ENCODE measurements at places on chromosomes 2 and 18. TPM values are rescaled to one million over a fixed set of nuclear protein-coding genes. Genes with fewer than 3 reads are reported as not detected.
A peak's percentile ranks its signal among the peaks of the same experiment; 100 is the strongest.

Gene ANKRD30B
- not detected for polyA plus RNA-seq

DNA sequence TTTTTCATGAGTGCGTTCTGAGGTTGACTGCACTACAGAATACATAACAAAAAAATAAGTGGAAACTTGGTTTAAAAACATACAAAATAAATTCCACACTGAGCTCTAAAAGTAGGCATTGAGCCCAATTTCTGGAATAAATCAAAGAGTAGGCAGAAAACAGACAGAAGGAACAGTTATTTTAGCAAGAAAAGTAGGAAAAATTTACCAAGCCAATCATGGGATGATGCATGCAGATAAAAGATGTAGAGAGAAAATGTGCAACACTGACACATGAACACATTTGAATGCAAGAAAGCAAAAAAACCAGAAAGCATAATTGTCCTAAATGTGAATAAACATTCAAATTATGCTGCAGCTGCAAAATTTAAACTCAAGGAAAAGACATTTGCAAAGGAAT, 308.3 kb downstream of the DLGAP1 start:
- no peak for DNase-seq

- no peak for DNase-seq
Measured at GRCh38 chr2:26162963-26163362, 9.9 kb upstream of the GAREM2 start.

Gene FOSL2
- 66.2 TPM for polyA plus RNA-seq

Gene CYP26B1
- polyA plus RNA-seq = 4.2 TPM

- DNase-seq = no peak
Measured at GRCh38 chr2:180202467-180202951, 195.4 kb upstream of the CWC22 start.

- no peak for DNase-seq
Measured at GRCh38 chr18:34991561-34991960, 49.7 kb upstream of the MAPRE2 start.

- DNase-seq = no peak
Measured at GRCh38 chr18:62566199-62566598, 43.4 kb downstream of the ZCCHC2 start.

DNA sequence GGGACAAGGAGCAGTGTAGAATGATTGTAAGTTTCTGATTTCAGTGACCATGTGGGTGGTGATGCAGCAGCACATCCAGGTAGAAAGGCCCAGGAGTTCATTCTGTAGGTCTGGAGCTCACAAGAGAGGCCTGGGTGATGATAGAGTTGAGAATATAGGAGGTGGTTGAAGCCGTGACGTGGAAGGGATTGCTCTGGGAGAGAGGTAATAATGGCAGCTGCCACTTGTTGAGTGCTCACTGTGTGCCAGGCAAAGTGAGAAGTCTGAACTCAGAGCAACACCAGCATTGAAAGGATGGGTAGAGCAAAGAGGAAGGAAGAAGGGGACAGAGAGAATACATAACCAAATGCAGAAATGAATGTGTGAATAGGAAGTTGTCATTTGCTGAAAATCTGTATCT, 3.3 kb downstream of the TTLL4 start:
- DNase-seq = no peak

Gene DAPL1
- polyA plus RNA-seq = 1.3 TPM

- no peak for DNase-seq
Measured at GRCh38 chr2:104434966-104435365, 418.9 kb upstream of the POU3F3 start.

DNA sequence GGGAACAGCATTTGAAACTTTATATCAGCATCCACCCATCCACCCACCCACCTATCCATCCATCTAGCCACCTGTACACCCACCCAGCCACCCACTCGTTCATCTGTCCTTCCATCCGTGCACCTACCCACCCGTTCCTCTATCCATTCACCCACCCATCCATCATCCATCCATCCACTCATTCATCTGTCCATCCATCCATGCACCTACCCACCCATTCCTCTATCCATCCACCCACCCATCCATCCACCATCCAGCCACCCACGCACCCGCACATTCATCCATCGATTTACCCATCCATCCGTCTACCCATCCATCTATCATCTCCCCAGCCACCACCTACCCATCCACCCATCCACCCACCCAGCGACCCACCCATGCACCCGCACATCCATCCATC, 24.8 kb downstream of the LDLRAD4 start:
- DNase-seq = no peak

Gene TUBA3E
- 69.5 TPM for polyA plus RNA-seq

GRCh38 chr2:192473331-192473730, 278.6 kb upstream of the TMEFF2 start:
- DNase-seq = no peak

DNA sequence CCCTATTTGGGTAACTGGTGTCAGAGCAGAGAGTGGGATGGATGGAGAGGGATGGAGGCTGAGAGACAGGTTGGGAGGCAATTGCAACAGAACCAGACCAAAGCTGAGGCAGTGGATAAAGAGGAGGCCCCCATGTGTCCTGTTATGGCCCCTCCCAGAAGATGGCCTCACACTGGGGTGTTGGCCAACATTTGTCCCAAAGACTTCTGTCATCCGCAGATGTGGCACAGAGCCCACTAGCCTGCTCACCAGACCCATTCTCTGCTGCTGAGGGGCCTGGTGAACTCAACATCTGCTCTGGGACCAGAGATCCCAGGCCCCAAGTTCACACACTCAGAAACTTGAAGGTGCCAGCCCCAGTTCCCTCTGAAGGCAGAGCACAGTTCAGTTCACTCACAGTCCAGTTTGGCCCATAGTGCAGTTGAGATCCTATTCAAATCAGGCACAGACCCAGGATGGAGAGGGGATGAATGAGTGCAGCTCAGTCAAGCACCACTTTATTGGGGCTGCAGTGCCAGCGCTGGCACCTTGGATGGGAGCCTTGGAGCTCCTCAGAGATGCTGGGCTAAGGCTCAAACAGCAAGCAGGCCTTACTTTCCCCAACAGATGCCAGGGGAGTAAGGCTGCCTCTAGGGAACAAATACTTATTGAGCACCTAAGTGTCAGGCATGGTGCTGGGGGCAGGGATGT, 189.2 kb downstream of the ZBTB7C start:
- DNase-seq = no peak

- no peak for DNase-seq
Measured at GRCh38 chr2:1811971-1812350, 67.6 kb upstream of the PXDN start.

Gene RAB17
- 5.6 TPM for polyA plus RNA-seq

DNA sequence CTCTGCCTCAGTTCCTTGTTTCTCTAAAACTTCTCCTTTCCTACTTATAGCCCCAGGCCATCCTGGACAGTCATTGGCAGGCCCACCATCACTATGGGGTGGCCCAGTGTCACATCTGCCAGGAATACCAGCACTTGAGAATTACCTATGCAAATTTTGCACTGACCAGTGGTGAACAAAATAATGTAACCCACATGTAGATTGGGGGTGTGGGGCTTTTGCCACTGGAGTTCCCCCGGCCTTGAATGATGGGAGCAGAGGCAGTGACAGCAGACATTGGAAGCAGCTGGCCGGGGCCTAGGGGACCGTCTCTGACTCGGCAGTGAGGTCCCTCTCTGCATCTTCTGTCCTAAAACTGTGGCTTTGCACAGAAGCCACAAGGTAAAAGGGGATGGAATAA, 24.9 kb upstream of the DNMT3A start:
- no peak for DNase-seq

GRCh38 chr18:54911551-54911950, 47.7 kb downstream of the CCDC68 start:
- DNase-seq = no peak

DNA sequence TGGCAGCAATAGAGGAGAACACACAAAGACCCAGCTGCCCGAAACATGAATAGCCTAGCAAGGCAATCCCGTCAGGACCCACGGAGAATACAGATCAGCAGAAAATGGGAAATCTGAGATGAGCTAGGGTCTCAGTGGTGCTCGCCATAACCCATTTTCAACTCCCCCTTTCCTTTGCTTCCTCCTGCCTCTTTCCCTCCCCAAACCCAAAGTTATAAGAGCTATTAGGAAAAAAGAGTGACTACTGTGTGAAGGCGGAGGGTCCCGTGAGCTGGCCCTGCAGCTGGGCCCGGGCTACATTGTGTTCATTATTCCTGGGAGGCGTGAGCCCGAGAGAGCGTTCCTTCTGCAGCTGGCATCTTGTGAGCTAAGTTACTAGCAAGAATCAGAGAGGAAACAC, 118.4 kb downstream of the PID1 start:
- no peak for DNase-seq

DNA sequence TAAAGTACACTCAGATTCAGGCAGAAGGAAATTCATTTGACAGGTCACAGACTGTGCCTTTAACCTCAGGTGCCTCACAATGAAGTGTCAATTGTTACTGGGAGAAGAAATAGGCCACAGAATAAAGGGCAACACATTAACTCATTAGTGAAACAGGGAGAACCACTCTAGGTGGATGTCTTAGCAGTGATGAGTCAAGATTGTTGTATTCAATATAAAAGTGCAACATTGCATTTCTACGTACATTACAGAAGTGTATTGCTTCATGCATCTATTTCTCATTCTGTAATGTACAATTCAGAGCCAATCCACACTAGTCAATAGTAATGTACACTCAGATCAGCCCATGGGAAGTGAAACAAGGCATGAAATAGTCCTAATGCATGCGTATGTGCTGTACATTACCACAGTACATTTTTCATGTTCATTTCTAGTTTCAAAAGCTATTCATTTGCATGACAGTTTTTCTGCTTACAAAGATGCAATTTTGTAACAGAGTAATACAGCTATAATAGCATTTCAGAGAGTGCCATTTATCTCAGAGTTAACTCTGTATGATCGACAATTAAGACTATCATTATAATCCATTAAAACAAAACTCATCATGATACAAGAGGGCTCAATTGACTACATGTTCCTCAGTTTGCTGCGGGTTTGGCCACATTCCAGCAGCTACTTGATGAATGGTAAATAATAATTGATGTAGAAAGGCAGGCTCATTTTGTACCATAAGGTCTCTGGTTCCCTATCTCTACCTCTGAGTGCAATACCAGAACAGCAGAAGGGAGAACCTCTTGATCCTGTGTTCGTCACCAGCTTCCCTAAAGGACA, 12.2 kb upstream of the ARL5A start:
- DNase-seq = no peak

Gene PLEK
- polyA plus RNA-seq = 1.5 TPM

Gene GMPPA
- 18.2 TPM for polyA plus RNA-seq

Gene MEP1B
- not detected for polyA plus RNA-seq

Gene RTP5
- not detected for polyA plus RNA-seq

DNA sequence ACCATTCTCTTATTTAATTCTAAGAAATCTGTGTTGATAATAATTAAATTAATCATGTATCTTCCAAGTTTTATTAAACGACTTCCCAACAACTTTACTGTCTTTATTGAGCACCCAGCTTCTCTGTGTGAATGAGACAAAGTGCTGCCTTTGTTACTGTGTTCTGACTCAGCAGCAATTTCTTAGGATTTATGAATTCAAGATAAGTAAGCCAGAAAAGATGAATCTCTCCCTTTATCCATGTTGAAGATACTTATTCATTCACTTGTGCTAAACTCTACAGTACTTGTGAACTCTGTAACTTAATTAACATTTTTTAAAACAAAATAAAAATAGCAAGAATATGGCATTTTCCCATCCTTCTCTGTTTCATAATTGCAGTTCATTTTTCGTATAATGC, 1403.3 kb upstream of the DDX18 start:
- no peak for DNase-seq

- DNase-seq = no peak
Measured at GRCh38 chr2:50674876-50675275, 357.1 kb downstream of the NRXN1 start.

DNA sequence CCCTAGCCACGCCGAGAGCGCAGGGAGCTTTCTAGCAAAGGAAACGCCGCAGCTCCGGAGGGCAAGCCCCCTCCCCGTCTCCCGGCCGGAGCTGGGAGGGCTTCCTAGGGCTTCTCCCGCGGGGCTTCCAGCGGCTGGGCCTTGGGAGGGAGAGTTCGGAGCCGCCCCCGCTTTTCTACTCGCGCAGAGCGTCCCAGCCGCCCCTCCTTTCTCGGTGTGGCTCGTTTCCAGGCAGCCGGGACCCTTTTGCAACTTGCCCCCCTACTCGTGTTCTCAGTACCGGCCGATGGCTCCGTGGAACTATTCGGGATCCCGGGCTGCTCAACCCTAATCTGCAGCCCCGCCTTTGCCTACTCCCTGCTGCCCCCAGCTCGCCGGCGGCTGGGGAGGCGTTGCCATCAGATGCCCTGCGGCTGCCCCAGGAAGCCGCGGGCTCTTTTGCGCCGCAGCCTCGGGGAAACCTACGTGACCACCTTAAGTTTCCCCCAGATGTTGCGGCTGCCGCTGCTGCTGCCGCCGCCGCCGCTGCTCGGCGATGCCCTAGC, 1.5 kb upstream of the NR4A2 start:
- peak; percentile 88 for DNase-seq

- no peak for DNase-seq
Measured at GRCh38 chr2:230711224-230711623, 1.4 kb upstream of the CAB39 start.

DNA sequence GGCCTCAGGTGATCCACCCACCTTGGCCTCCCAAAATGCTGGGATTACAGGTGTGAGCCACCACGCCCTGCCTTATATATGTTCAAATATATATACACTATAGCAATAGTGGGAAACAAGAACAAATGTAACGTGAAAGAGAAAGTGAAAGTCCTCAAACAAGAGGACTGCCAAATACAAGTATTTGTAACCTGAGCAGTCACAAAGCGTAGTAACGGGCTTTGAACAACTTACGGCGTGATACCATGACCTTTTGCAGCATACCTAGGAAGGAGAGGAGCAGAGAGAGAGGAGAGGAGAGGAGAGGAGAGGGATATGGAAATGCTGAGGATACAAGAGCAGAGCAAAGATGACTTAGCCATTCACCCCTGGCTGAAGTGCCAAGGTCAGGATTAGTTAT, 113.8 kb upstream of the RGPD4 start:
- DNase-seq = no peak

Gene FARP2
- 11.9 TPM for polyA plus RNA-seq

Gene DYNC2LI1
- 10.3 TPM for polyA plus RNA-seq

- no peak for DNase-seq
Measured at GRCh38 chr2:207869784-207870778, 100.4 kb upstream of the FZD5 start.

Gene ACKR3
- polyA plus RNA-seq = 24.5 TPM

- no peak for DNase-seq
Measured at GRCh38 chr2:127768775-127769479, 42.0 kb downstream of the WDR33 start.

Gene FRZB
- polyA plus RNA-seq = 1.1 TPM

DNA sequence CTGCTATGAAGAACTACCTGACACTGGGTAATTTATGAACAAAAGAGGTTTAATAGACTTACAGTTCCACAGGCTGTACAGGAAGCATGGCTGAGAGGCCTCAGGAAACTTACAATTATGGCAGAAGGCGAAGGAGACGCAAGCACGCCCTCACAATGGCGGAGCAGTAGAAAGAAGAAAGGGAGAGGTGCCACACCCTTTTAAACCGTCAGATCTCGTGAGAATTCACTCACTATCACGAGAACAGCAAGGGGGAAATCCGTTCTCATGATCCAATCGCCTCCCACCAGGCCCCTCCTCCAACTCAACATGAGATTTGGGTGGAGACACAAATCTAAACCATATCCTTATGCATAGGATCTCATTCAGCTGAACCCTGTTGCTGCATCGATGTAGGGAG, 84.6 kb upstream of the ZNF532 start:
- no peak for DNase-seq

All from heart left ventricle (tissue), 16 donors.